ENCODE measurements at places on chromosomes 1 and 21.
A peak's percentile ranks its signal among the peaks of the same experiment; 100 is the strongest.

DNA sequence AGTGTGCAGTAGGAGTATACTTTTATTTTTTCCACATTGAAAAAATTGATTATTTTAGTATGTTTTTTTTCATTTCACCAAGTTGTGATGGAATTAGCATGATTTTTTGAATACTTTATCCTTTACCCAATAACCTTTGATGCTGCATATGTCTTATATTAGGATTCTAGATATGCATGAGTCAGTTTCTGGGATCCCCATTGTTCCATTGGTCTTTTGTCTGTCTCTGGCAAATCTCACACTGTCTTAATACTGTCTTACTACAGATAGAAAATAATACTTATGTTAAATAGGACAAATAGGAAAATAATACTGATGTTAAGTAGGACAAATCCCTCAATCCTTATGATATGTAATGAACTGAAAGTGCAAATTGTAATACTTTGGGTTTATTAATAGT is 54.3 kb upstream of the ASB17 start:
- no peak for DNase-seq

DNA sequence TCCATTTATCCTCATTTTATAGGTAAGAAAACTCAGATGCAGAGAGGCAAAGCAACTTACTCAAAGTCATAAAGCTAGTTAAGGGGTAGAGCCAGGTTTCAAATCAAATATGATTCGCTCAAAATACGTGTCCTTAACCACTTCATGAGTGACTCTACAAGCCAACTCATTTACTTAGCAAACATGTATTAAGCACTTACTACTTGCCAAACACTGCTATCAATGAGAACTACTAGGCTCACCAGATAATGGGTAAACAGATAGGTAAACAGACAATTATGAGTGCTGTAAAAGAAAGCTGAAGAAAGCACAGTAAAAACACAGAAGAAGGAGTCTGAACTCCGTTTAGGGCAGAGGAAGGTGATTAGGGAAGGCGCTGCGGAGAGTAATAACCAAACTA is 65.9 kb downstream of the WDR64 start:
- DNase-seq = no peak

- DNase-seq = no peak
Measured at GRCh38 chr1:178155481-178156255, 61.8 kb downstream of the RASAL2 start.

DNA sequence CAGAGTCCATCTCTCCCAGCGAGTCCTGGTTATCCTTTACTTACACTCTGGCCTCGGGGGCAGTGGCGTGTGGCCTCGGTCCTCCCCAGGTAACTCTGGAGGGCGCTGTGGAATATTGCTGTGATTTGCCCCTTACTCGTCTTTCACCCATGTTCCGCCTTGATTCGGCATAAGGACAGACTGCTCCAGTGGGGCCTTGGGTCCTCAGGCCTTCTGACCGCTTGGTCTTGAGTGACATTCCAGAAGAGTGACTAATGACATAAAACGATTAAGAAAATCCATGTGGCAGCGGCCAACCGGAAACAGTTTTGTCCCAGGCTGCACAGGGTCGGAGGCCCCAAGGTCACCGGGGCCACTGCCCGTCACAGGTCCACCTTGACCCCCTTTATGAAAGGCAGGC is 11.0 kb downstream of the ICMT start:
- no peak for DNase-seq

DNA sequence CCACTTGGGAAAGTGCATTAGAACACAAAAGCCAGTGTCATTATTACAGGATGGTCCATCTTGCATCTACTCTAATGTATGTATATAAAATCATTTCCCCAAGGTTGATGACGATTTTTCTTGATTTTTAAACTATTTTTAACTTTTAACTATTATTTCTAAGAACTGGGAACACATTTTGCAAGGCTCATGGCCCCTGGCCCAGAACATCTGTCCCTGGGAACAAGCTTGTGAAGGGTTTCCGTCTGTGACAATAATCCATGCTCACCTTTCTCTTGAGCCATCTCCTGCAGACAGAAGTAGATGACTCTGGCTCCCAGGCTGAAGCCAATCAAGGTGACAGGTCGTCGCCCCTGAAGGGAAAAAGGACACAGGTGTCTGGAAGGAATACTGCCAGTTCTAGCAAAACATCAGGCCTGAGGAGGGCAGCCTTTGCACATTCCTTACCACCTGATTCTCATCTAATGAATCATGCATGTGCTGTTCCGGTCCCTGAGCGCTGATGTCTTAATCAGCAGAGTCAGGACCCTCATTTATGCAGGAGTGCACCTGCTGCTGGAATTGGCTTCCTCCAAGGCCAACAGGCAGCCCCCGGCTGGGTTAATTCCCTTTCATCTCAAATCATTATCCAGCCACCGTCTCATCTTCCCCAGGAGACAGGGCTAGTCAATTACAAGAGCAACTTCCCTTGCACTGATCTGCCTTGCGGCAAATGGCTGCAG is 62.5 kb downstream of the TMCO4 start:
- no peak for DNase-seq

GRCh38 chr1:145988773-145989172 is 7.6 kb downstream of the TXNIP start:
- DNase-seq = no peak

- DNase-seq = no peak
Measured at GRCh38 chr1:20469406-20470076, 16.5 kb downstream of the CAMK2N1 start.

GRCh38 chr1:205662135-205662738 is 18.1 kb downstream of the SLC45A3 start:
- DNase-seq = no peak

DNA sequence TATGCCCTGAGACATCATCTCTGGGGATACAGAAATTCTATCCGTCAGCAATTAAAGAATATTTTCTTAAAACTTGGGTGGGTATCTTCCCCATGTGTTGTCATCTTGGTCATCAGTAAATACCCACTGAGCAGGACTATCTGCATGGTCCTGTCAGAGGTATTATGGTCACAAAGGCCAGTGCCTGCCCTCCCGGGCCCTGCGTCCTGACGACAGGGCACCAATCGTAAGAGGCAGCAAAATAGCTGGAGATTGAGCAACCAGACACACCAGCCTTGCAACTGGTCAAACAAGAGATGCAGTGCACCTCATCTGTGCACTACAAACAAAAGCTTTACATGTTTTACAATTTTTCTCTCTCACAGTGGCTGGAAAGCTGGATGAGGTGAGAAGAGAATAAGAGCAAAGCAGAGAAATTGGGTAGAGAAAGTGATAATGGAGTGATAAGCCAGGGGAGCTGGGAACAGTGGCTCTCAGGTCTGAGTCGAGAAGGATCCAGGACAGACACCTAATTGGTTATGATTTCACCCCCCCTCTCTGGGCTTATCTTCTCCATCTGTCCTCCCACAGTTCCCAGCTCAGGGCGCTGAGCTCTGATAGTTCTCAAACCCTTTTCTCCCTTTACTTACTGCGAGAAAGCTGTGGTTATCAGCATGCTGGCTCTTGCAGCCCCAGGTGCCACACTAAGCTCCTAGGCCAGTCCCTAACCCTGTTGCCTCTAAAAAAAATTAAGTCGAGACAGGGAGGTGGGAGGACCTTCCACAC is 8.8 kb upstream of the SRP9 start:
- DNase-seq = no peak

GRCh38 chr1:9529190-9529589 is 10.1 kb upstream of the SLC25A33 start:
- no peak for DNase-seq

DNA sequence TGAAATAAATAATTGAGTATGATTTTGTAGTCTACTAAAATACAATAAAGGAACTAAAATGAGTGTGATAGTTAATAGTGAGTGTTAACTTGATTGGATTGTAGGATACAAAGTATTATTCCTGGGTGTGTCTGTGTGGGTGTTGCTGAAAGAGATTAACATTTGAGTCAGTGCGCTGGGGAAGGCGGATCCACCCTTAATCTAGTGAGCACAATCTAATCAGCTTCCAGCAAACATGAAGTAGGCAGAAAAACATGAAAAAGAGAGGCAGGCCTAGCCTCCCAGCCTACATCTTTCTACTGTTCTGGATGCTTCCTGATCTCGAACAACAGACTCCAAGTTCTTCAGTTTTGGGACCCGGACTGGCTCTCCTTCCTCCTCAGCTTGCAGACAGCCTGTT is 1716.6 kb downstream of the MRPL39 start:
- DNase-seq = no peak

- DNase-seq = peak; percentile 69
Measured at GRCh38 chr21:36125512-36126207, 9.2 kb upstream of the CBR3 start.

DNA sequence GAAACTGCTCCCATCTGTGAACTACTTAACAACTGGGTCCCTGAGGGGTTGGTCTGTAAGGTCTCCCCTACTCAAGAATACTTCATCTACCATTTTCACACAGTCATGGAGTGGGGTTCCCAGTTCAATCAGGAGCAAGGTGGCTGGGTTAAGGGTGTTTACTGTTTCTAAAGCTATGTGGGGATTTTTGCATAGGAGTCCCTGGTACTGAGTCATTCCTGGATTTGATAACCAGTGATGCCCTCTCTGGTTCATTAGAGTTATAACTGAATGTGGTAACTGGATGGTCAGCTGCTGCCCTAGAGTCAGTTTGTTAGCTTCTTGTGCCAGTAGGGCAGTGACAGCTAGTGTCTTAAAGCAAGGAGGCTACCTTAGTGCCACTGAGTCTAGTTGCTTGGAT is 29.4 kb upstream of the KCNJ15 start:
- DNase-seq = no peak

GRCh38 chr1:246815693-246816270 is 91.6 kb downstream of the SCCPDH start:
- DNase-seq = no peak
